ENCODE measurements at places on chromosomes 12 and 14.
A peak's percentile ranks its signal among the peaks of the same experiment; 100 is the strongest.

DNA sequence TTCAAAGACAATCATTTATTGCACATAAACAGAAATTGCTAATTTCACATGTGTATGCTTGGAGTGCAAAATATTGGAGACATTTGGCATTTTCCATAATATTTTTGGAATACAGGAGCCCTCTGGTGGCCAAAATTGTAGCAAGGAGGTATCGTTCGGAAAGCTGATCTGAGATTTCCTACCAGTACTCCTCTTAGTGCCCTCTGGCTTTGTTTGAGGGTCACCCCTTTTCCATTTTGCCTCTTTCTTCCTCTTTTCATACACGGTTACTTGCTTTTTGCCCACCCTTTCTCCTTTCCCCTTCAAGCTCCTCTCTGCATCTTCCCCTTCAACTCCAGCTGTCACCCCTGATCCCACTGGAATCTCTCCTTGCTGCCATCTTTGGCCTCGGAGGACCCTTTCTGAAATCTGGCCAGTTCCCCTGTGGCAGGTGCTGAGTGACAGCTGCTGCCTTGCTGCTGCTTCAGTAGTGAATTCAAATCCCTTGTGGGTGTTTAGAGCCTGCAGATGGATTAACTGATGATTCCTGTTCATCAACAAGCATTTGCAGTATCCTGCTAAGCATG lies 164.6 kb upstream of the PARP11 start:
- DNase-seq, result peak; percentile 95

DNA sequence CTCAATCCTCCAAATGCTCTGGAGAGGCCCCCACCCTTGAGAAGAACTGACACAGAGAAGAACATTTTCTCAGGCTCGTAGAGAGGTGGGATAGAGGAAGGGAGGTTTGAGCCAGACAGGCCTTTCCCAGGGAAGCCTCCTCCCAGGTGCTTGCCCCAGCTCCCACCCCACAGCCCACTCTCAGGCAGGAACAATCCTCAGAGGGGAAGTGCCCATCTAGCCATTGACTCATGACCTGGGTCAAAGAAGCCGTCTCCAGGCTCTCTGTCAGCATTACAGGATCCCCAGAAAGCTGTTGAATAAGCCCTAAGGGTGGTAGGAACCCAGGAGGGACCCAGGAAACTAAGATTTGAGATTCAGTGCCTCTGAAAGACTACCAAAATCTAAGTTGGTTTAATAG lies 3.8 kb downstream of the AQP6 start:
- DNase-seq, result no peak

- no peak for DNase-seq
Measured at GRCh38 chr12:111557271-111558106, 41.6 kb downstream of the ATXN2 start.

DNA sequence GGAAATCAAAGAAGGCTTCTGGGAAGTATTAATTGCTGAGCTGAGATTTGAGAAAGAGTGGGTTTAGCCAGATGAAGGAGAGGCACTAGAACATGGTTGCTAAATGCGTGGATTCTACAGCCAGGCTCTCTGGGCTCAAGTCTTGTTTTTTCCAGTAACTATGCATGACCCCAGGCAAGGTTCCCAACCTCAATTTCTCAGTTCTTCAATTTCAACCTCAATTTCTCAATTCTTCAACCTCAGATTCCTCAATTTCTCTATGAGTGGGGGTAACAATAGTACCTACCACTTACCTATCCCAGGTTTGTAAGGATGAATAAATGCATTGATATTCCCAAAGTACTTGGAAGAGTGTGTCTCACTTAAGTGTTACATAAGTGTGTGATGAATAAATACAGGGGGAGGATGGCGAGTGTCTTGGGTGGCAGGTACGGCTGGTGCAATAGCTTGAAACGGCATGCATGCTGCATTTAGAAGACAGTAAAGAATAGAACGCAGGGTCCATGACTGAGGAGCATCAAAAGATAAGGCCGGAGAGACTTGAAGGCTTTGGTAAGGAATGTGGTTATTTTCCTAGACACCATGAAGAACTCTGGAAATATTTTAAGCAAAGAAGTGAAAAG lies 149.1 kb upstream of the ATP2B1 start:
- no peak for DNase-seq

DNA sequence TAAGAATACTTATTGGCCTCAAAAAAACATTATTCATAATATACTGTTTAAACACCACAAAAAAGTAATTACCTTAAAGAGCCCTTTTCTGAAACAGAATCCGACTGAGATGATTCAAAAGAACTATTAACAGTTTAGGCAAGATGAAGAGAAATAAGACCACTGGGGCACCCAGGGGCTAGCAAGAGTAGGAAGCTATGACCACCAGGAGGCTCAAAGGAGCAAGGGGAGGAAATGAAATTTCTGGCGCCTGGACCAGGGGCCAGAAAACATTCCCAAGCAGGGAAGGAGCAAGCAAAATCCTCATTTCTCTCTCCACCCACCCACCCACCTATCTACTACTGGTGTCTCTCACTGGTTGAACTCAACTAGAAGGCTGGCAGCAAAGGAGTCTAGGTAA lies 6.3 kb upstream of the DCAF4 start:
- no peak for DNase-seq

GRCh38 chr12:132807295-132808092 lies 21.2 kb downstream of the GOLGA3 start:
- no peak for DNase-seq

- no peak for DNase-seq
Measured at GRCh38 chr12:120227233-120228040, 26.5 kb upstream of the RPLP0 start.

- no peak for DNase-seq
Measured at GRCh38 chr12:93167841-93168492, 209.8 kb upstream of the NUDT4 start.

DNA sequence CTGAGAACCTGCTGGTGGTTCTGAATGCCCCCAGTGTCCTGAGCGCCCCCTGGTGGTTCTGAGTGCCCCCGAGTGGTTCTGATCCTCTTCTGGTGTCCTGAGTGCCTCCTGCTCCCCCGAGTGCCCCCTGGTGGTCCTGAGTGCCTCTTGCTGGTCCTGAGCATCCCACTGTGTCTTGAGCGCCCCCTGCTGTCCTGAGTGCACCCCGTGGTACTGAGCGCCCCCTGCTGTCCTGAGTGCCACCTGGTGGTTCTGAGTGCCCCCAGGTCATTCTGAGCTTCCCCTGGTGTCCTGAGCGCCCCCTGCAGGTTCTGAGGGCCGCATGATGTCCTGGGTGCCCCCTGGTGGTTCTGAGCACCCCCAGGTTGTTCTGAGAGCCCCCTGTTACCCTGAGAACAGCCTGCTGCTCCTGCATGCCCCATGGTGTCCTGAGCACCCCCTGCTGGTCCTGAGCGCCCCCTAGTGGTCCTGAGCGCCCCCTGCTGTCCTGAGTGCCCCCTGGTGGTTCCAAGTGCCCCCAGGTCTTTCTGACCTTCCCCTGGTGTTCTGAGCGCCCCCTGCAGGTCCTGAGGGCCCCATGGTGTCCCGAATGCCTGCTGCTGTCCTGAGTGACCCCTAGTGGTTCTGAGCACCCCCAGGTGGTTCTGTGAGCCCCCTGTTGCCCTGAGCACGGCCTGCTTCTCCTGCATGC lies 1165.4 kb downstream of the TMEM121 start:
- no peak for DNase-seq

DNA sequence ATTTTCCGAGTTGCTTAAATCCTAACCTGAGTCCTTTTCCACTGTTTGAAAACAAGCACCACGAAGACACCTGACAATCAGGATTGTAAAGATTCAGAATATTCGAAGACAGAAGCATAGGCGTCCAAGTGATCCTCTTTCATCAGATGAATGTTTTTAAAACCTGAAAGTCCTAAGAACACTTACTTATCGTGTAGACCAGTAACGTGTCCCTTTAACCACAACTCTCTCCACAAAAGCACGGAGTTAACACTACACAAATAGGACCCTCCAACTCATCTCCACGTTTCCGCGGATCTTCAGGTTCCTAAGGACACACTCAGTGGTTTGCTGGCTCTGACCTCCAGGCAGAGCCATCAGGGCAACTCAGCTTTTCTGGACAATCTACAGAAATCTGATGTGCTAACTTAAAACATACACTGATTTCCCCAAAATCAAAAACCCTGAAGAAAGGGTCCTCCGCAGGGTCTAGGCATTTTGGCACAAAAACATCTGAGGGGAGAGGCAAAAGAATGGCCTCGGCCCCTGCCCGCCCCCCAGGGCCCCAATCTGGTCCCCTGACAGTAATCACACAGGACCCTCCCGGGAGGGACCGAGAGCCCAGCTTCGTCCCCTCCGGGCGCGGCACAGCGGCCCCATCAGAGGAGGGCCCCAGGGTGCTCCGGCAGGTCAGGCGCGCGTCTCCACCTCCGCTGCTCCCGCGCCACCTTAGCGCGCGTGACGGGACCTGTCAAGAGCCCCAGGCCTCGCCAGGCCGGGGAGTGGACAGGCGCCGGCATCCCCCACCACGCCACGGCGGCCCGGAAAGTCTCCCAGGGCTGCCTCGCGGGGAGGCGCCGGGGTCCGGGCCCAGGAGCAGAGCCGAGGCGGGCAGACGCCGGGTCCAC lies 925 bp downstream of the DICER1 start:
- DNase-seq, result peak; percentile 32

- DNase-seq, result no peak
Measured at GRCh38 chr14:70894868-70895267, 12.4 kb upstream of the PCNX1 start.

GRCh38 chr14:94775871-94776210 lies 5.9 kb upstream of the GSC start:
- DNase-seq, result no peak

DNA sequence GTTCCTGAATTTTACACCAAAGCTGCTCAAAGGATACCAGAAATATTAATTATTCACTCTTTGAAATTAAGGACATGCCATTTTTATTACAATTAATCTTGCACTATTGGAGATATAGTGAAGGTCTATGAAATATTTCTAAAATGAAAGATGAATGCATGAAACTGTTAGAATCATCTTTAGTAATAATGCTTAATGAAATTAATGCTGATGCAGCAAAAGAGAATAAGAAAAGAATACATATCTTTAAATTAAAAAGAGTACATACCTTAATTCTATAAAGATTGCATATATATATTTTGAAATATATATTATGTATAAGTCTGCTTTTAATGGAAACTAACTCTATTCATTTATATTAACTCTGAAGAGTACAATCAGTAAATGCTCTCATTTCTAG lies 236.0 kb downstream of the ALX1 start:
- no peak for DNase-seq

DNA sequence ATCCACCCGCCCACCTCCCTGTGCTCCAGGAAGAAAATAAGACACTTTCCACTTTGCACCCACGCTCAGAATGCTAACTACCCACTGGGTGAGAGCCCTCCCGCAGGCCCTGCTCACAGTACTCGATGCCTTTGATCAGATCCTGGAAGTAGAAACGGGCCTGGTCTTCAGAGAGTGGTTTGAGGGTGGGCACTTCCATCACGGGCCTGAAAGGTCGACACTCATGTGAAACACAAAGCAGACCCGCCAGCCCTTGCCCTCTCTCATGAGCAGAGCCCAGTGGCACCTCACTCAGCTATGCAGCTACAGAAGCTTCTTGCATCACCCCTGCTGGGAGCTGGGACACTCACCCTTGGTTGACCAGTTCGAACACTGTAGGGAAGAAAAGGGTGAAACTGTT lies 41.1 kb downstream of the CAMKK2 start:
- DNase-seq, result no peak

DNA sequence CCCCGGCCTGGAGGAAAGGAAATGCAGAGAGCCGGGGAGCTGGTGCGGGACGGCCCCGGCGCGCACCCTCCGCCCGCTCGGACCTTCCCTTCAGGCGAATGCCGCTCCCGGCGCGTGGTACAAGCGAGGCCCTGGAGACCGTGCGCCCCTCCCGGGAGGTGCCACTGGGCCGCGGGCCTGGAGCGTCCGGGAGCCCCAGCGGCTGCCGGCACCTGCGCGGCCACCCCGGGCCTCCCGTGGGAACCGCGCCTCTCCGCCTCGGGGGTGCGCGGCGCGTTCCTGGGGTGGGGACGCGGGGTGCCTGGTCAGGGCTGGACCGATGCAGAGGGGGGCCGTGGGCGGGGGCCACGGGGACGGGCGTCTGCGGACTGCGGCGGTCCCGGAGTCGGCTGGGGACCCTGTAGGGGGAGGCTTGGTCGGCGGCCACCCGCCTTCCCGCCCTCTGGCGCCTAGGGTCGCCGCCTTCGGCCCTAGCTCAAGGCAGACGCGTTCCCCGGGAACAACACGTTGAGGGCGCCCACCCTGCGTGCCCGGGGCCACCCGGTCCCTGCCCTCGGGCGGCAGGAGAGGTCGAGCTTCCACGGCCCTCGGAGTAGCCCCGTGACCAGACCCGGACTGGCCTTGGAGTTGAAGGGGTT lies 599 bp downstream of the PAPLN start:
- no peak for DNase-seq

GRCh38 chr12:118166946-118167345 lies 31.0 kb downstream of the PEBP1 start:
- DNase-seq, result no peak

- DNase-seq, result no peak
Measured at GRCh38 chr12:76962099-76962498, 83.3 kb upstream of the CSRP2 start.

GRCh38 chr14:55254581-55254980 lies 16.6 kb upstream of the FBXO34 start:
- DNase-seq, result no peak

GRCh38 chr12:56205445-56205844 lies 16.2 kb upstream of the SMARCC2 start:
- no peak for DNase-seq

DNA sequence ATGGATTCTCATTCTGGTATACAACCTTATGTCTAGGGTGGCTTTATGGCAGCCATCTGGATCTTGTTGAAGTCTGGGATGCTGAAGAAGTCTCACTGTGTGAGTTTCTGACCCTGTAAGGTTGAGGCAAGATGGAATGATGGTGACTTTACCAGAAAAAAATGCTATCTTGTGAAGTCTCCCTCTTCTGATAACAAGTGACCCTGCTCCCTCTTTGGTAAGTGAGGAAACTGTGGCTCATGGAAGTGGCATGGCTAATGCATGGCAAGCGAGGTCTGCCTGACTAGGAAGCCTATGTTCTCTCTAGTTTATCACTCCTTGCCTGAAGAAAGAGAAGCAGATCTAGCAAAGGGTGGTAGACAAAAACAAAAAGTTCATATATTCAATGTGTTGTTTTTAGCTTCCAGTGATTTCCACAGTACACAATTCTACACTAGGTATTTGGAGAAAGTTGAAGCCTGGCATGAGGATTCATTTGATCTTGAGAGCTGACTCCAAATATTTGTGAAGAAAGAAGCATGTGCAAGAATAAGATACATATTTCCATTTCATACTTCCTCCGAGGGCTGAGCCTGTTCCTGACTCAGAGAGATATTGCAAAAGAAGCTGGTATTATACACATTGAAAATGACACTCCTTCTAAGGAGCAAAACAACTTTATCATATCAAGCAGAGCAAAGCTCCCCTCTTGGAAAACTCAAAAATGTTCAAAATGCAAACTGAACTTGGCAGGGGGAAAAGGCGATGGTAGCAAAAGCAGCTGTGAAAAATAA lies 63.6 kb downstream of the HELB start:
- DNase-seq, result no peak
